NCI-H1092 (cell line): ENCODE measurements at places on chromosomes 7 and 10.

- no peak for DNase-seq
Observed at GRCh38 chr7:86592185-86592584, 51.5 kb upstream of the GRM3 start.

DNA sequence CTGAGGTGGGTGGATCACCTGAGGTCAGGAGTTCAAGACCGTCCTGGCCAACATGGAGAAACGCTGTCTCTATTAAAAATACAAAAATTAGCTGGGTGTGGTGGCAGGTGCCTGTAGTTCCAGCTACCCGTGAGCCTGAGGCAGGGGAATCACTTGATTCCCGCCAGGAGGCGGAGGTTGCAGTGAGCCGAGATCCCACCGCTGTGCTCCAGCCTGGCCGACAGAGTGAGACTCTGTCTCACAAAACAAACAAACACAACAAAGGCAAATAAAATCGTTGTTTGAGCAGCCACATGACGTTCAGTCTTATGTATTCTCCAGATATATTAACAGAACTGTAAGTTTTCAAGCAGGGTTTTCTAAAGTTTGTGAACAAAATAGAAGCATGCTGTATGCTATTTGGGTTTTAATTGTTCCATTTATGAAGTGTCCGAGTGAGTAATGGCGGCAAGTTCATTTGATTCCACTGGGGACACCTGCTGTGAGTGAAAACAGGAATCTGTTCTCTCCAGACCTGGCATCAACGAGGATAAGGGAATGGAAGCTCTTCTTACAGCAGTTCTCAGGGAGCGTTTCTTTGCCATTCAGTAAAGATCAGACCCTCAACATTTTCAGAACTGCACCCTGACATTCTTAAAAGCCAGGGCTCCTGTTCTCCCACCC, 122.5 kb upstream of the PITRM1 start:
- peak; percentile 63 for DNase-seq

- no peak for DNase-seq
Observed at GRCh38 chr7:73738220-73738611, 386 bp downstream of the ABHD11 start.

- no peak for DNase-seq
Observed at GRCh38 chr10:71842422-71842821, 8.6 kb downstream of the PSAP start.

DNA sequence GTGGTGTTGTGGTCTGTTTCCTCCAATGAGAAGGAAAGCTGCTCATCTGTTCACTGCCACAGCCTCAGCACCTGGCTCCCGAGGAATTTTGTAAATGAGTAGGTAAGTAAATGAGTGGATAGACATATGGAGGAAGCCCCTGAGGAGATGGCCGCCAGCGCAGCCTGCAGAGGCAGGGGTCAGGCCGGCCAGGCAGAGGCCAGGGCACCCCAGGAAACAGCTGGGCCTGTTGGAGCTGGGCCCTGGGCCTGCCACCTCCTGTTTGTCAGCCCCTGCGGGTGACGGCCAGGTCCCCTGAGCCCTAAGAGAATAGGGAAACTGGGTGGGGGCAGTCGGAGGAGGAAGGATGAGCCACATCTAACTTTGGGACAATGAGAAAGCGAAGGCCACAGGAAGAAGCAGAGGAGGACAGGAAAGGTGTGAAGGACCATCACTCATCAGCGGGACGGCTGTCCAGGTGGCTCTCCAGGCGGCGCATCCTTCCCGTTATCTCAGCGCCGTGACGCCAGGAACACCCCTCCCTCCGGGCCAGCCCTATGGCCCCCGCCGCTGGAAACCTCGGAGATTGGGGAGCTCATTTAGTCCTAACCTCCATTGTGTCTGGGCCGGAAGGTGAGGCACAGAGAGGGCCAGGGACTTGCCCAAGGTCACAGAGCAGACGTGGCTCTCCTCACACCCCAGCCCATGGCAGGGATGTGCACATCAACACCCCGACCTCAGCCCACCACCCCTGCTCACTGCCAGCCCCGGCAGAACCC, 142.3 kb upstream of the UNC5B start:
- no peak for DNase-seq

DNA sequence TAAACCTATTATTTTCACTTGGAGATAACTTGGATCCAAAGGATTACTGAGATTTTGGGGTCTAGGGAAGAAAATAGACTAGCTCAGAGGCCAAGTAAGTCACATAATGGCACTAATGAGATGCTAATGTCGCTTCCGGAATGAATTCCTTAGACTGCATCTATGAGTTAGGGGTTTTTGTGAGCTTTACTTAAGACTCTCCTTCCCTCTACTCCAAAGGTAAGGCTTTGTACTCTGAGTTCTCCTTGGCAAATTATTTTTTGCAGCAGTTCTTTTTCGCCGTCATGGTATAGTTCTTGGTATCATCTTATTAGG, 143.9 kb upstream of the KLF14 start:
- DNase-seq: no peak

GRCh38 chr10:122010405-122011050, 21.6 kb downstream of the TACC2 start:
- DNase-seq: no peak

DNA sequence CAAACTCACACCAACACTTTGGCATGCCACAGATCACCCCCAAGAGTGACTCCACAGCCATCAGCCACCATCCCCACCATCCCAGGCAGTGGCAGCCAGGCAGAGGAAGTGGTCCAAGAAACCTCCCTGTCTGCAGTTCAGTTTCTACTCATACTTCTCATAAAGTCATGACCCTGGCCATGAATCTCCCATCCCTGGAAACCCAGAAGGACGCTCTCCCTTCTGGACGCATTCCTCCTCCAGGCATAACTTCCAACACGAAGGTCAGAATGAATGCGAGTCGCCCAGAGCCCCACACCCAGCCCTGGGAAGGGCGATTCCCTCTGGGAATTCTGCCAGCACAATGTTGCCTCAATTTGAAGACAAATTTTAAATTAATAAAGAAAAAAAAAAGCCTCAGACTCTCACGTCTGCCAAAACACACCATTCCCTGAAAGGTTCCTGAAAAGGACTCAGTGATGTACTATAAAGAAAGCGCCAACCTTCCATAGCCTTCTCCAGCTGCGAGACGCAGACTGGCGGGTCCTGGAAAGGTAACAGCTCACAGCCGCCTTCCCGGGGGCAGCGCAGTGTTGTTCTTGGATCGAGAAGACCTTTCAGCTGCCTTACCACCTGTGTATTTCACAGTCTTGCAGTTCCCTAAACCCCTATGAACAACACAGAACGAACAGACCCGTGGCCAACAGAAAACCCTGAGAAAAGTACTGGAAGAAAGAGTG, 307.6 kb downstream of the FRMD4A start:
- DNase-seq: no peak

GRCh38 chr10:33655165-33655815, 320.8 kb upstream of the NRP1 start:
- DNase-seq: no peak

DNA sequence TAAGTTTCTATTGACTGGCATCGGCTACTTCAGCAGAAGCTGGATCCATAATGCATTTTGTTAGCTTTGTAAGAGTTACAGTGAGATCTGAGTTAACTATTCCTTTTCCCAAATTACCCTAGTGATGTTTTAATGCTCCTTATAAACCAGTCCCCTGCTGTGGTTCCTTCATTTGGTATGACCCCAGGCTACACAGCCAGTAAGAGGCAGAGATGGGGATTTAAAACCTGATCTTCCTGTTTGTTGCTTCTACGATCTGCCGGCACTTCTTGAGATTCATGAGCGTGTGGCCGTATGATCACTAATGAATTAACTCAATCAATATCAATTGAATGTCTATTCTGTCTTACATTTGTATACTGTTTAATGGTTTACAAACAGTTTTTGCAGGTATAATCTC, 86.1 kb downstream of the CACNB2 start:
- DNase-seq: no peak

- peak; percentile 88 for DNase-seq
Observed at GRCh38 chr7:132386201-132386681, 190.0 kb downstream of the PLXNA4 start.

DNA sequence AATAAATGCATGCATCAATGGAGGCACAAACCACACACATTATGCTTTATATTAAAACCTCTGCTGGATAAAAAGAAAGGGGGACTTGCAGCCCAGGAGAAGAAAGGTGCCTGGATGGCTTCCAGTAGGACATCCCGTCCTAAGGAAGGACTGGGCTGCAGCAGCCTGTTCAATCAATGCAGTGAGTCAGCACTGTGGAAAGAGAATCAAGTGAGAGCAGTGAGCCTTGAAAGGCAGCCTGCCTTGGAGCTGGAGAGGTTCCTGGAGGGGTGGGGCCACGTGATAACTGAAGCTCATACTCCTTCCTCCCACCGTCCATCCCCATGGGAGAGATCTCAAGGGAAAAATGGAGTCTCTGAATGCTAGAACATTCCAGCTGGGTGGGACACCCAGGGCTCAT, 501.2 kb downstream of the ADRA2A start:
- no peak for DNase-seq

- no peak for DNase-seq
Observed at GRCh38 chr10:75239096-75239790, 3.5 kb upstream of the COMTD1 start.

GRCh38 chr7:11896663-11897062, 64.7 kb upstream of the THSD7A start:
- DNase-seq: no peak

DNA sequence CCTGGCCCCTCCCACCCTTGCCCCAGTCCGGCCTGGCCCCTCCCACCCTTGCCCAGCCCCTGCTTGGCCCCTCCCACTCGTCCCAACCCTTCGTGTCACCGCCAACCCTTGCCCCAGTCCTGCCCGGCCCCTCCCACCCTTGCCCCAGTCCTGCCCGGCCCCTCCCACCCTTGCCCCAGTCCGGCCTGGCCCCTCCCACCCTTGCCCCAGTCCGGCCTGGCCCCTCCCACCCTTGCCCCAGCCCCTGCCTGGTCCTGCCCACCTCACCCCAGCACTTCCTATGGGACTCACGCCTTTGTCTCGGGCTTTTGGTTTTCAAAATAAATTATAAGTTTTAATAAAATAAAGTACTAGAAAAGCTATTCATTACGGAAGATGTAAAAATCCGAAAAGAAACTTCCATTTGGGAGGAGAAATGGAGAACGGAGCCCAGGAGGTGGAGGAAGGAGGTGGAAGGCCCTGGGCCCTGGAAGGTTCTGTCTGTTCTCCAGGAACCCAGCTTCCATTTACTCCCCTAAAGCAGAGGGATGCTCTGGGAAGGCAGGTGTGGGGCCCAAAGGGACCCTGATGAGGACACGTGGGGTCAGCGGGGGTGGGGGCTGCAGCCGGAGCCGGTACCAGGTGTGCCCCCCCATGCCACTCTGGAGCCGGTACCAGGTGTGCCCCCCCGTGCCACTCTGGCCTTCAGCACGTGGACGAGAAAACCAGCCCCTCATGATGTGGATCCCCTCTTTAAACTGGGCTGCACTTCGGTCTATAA, 52.2 kb downstream of the PWWP2B start:
- no peak for DNase-seq

DNA sequence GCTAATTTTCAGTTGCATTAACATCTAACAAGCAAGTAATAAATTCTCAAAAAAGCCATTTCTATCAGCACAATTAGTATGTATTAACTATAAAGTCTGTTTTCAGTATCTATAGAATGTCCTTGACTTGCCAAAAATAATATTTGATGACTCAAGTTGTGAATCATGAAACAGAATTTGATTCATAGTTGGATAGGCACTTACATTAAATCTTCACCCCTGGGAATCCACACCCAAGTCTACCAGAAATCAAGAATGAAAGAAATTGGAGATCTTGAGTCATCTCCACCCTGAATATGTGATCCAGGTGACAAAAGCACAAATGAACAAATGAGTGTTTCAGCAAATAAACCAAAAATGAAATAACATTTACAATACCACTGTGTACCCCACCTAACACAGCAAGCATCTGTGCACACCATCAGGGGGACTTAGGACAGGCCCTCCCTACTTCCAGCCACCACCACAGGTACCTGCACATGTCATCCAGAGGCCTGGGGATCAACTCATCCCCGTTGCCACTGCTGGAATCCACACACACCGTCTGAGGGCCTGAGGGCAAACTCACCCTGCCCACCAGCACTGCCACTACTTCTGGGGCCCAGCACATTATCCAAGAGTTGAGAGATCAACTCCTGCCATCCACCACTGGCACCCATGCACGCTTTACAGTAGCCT, 160.1 kb downstream of the MTERF1 start:
- no peak for DNase-seq
